ENCODE measurements at places on chromosomes 3 and 15.

- no peak for DNase-seq
Observed at GRCh38 chr3:71581457-71582035, 2.0 kb downstream of the FOXP1 start.

- no peak for DNase-seq
Observed at GRCh38 chr3:51876186-51876585, 785 bp upstream of the IQCF5 start.

- no peak for DNase-seq
Observed at GRCh38 chr15:33098094-33099058, 96.1 kb downstream of the FMN1 start.

DNA sequence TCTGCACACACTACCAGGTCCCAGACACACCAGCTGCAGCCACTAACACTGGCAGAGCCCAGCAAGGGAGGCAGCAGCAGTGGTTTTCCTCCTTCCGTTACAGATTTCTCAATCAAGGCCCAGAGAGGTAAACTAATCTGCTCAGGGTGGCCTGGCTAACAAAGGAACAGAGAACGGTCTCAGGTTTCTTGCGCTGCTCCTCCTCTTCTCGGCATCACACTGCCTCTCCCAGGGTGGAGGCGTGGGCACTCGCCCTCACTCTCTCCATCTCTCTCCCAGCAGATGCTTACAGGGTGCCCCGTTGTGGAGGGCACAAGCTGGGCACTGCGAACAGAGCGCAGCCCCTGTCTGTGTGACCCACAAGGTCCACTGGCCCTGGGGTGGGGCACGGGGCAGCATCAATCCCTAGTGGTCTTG lies 228.7 kb downstream of the VPS13C start:
- no peak for DNase-seq

DNA sequence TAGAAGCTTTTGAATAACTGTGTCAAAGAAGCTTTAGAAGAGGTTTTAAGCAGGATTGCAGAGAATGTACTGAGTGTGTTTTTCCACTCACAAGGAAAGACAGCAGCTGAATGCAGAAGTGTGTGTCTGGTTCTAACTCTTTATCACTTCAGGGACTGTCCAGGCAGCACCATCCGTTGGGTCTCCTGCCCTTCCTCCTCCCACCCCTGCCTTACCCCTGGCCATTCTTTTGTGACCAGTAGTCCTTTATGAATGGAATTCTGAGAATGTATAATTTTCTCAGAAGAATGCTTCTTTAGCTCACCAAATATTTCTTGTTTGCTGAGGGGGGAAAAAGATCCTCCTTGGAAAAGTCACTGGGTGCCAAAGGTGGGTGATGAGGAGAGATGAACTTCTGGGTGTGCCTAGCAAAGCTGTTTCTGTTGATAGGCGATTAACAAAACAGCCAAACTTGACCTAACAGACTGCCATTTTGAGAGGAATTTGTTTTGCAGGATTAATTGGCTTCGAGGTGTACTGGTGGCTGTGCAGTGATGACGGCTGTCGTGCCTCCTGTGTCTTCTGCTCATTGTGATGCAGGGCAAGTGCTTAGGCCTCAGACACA lies 70.9 kb downstream of the IGF1R start:
- no peak for DNase-seq

GRCh38 chr3:46202535-46202934 lies 5.6 kb downstream of the CCR1 start:
- no peak for DNase-seq

GRCh38 chr3:123148772-123149171 lies 53.0 kb upstream of the SEC22A start:
- DNase-seq = no peak

GRCh38 chr15:98785807-98786621 lies 137.7 kb downstream of the IGF1R start:
- no peak for DNase-seq

- no peak for DNase-seq
Observed at GRCh38 chr3:115766587-115767482, 143.5 kb downstream of the GAP43 start.

GRCh38 chr3:169367016-169367415 lies 296.5 kb downstream of the MECOM start:
- no peak for DNase-seq

DNA sequence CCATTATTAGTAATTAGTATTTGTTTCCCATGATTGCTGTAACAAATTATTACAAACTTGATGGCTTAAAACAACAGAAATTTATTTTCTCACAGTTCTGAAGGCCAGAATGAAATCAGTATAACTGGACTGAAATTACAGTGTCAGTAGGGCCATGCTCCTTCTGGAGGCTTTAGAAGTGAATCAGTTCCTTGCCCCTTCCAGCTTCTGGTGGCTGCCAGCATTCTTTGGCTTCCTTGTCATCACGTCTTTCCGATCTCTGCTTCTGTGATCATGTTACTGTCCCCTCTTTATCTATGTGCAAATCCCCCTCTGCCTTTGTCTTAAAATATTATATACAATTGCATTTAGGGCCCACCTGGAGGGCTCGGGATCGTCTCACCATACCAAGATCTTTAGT lies 92.0 kb downstream of the FOXB1 start:
- DNase-seq = no peak

GRCh38 chr3:130558366-130558765 lies 41.4 kb downstream of the COL6A6 start:
- DNase-seq = no peak

DNA sequence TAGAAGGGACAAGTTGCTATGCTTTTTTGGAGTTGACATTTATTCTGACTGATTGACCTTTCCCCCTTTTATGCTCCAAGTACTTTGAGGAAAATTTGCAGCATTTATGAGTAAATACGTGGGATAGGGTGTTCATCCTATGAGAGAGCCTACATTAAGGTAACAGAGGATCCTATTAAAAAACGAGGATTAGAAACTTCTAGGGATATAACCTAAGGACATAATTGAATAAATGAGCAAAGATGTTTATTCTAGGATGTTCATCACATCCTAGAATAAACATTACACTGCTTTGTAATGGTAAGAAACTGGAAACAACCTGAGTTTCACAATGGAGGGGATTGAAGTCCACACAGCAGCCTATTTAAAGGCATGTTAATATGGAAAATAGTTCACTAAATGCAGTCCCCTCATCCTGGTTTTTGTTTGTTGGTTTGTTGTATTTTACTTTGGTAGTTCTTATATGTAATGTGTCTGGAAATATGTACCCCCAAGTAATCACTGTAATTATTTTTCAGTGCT lies 23.9 kb upstream of the CLEC3B start:
- no peak for DNase-seq

Data from NCI-H1694 treated with DMSO at 0.1 percent for 48 hours (cell line).